Astrocyte (in vitro differentiated cells and primary cell): ENCODE measurements at places on chromosomes 6 and 20.

- peak; percentile 100 for DNase-seq
These were observed 48.8 kb upstream of the TSHZ2 start for GRCh38 chr20:52923123-52923937.

- no peak for DNase-seq
These were observed 21.2 kb downstream of the TFAP2A start for GRCh38 chr6:10393544-10394225.

- no peak for DNase-seq
These were observed 23.1 kb upstream of the LAMP5 start for GRCh38 chr20:9491324-9491723.

- DNase-seq: no peak
These were observed 61.6 kb downstream of the MTFR2 start for GRCh38 chr6:136188486-136188885.

DNA sequence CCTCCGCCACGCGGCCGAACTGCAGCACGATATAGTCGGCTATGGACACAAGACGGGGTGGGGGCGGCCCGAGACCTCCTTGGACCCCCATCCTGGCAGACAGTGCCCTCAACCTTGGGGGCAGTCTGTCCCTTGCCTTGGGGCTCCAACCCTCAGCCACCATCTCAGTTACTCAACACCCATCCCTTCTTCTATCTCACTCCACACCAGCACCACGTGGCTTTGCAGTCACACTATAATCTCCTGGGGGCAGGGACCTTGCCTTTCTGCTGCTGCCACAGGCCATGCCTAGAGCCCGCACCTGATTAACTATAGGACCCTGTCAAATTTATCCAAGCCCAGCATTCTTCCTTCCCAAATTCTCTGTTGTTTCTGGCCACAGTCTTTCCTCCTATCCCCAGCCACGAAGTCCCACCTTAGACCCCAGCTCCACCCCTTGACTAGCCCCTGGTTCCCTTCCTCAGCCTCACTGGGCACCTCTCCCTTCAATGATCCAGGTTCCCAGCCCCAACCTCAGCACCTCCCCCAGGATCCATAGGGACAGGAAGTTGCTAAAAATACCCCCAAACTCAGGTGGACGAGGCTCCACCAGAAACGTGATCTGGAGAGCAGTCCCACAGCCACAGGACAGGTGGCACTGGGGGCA, 1.7 kb upstream of the TEAD3 start:
- DNase-seq: no peak

DNA sequence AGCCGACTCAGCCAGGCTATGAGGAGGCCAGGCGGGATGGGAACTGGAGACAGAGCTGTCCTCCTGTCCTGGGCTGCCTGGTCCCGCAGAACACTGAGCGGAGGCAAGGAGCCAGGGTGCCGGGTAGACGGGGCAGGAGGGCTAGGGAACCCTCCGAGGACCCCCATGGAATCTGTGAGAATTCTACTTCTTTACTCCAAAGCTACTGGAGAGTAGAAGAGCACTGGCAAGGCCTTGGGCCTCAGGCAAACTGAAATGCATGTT, 14.9 kb downstream of the DACT2 start:
- no peak for DNase-seq

GRCh38 chr6:134455319-134455718, 137.4 kb upstream of the SGK1 start:
- DNase-seq: no peak

- DNase-seq: peak; percentile 41
These were observed 9.4 kb upstream of the FRMD1 start for GRCh38 chr6:168088161-168089053.

DNA sequence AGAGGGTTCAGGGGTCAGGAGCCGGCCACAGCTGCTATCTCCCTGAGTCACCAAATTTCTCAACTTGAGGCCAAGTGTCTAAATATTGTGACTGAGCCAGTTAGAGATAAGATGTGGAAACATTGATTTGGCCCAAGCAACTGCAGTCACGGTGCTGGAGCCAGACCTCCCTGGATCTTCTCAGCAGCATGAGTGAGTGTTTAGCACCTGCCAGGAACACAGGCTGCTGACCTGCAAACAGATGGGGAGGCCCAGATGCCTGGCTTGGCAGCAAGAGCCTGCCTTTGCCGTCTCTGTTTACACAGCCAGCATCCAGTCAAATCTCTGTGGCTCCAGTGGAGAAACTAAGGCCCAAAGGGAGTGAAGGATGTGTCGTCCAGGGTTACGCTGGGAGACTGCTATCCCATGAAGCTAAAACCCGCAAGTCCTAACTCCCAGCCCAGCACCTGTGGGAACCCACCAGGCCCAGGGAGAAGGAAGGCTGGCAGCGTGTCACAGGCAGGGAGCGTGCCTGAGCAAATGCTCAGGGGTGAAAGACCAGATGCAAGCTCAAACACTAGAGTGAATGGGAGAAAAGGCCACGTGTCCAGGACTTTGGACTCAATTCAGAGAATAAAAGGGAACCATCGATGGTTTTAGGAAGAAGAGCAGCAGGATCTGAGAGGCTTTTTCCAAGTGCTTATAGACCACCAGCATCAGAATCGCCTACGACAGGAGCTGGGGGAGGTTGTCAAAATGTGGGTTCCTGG, 15.9 kb upstream of the PTGIS start:
- DNase-seq: peak; percentile 99

GRCh38 chr6:100461917-100462705, 2.6 kb downstream of the SIM1 start:
- no peak for DNase-seq

DNA sequence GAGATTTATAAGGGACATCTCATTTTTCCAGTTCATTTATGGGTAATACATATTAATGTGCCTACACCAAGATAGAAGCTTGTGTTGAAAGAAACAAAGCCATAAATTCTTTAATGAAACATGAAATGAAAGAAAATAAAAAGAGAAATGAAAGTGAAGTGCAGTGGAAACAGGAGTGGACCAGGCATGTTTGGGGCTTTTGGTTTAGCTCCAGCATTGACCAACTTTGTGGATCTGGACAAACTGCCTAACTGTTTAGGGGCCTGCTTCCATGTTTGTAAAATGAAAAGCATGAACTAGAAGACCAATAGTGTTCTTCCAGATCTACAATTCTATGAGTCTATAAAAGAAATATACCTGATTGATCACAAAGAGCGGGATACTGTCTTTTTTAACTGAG, 124.9 kb downstream of the GJA10 start:
- DNase-seq: no peak

GRCh38 chr6:158077676-158078075, 90.4 kb downstream of the SERAC1 start:
- DNase-seq: no peak

DNA sequence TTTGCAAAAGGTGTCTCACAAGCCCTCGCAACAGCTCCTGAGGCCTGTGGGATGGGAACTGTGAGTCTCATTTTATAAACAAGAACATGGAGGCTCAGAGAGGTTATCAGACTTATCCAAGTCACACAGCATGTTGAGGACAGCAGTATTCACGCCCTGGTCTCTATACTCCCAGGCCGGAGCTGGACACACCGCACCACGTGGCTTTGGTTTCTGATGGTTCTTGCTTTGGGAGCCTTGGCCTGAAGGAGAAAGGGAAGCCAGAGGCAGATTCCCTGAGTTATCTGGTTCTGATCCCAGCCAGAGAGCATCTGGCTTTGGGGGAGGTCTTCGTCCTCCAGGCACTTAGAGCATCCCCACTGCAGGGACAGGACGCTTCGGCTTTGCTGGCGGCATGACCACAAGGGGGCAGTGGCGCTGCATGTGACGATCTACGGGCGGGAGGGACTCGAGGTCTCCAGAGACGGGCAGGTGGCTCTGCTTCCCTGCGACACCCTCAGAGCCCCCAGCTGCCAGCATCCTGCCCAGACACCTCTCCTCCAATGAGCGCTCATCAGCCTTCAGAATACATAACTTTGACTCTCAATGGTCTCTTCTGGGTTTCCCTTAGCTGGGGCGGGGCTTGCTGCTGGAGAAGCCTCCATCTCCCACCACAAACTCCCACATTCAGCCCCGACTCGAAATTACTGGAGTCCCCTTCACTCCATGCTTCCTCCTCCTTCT, 51.4 kb upstream of the SAYSD1 start:
- DNase-seq: peak; percentile 3

DNA sequence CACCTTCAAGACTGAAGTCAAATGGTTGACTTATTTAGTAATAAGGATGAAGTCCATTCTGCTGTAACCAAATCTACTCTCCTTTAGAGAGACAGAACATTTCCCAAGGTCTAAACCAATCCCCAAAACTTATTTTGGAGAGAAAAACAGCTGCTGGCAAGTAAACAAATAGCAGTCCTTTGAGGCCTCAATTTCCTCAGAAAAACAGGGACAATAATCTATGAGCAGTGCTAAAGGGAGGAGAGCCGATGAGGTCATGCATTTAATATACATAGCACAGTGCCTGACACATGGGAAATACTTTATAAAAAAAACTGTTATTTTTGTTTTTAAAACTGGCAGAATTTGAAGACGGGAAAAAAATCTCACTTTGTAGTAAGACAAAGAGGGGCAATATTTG, 526.0 kb downstream of the EPM2A start:
- DNase-seq: no peak

DNA sequence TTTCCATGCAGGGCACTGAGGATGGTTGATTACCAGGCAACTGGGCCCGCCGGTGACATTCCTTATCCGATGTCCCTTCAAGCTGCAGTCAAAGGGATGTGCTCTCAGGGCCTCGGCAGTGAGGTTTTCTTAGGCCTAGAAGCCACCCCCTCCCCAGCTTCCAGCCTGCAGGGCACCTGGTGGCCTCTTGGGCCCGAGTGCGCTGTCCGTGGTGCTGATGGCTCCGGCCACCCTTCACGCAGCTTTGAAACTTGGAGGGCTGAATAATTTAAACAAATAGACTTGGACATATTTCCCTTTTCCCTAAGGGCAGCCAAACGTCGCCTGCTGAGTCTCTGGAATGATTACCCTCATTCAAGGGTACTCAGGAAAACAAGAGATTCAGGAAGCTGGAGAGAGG, 8.9 kb upstream of the MLN start:
- DNase-seq: peak; percentile 23

DNA sequence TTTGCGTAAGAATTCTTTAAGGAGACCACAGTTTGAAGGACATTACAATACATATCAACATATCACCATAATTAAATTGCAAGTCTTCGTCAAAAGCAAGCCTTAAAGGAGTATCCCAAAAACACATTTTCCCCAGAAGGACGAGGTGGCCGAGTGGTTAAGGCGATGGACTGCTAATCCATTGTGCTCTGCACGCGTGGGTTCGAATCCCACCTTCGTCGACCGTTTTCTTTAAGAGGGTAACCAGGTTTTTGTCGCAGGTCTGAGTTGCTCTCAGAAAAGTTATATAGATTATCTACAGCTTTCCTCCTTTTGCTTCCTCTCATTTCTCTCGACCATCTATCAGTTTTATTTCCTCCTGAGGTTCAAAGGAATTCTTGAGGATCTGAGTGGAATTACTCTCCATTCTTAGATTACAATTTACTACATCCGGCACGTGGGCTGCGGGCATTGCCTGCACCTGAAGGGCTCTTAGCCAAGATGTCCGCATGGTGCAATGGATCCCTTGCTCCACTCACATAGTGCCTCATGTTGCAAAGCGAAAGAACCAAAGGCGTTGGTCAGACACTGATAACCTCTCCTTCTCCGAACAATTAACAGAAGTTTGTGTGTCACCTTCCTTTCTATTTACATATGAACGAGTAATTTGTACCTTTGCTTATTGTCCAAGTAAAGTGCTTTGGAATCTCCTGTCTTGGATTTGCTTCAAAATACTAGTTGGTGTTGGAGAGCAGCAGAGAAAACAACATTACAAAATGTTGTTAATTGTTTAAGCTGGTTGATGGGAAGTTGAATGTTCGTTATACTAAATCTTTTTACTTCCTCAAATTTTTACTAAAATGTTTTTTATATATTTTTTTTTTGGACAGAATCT, 14.0 kb downstream of the POM121L2 start:
- DNase-seq: peak; percentile 22

GRCh38 chr6:1494671-1495070, 105.3 kb downstream of the FOXF2 start:
- no peak for DNase-seq

DNA sequence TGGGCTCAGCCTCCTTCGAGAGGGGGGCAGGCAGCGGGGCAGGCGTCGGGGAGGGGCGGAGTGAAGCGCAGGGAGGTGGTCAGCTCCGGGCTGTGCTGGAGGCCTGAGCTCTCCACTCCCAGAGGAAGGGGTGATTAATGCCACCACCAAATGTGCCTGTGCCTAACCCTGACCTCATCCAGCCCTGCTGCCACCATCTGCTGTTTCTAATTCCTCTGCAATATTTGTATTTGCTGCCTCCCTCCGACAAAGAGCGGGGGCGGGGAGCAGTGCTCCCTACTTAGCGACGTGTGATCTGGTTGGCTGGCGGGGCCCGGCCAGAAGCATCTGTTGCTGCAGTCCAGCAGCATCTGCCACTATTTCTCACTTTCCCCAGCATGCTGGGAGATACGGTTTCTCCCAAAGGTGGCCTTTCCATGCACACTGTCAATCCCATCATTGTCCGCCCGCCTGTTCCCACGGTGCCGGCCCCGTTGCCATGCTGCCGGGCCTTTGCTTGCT, 47.0 kb downstream of the DLL1 start:
- DNase-seq: no peak

GRCh38 chr20:10671919-10672623, 1.7 kb downstream of the JAG1 start:
- DNase-seq: no peak

DNA sequence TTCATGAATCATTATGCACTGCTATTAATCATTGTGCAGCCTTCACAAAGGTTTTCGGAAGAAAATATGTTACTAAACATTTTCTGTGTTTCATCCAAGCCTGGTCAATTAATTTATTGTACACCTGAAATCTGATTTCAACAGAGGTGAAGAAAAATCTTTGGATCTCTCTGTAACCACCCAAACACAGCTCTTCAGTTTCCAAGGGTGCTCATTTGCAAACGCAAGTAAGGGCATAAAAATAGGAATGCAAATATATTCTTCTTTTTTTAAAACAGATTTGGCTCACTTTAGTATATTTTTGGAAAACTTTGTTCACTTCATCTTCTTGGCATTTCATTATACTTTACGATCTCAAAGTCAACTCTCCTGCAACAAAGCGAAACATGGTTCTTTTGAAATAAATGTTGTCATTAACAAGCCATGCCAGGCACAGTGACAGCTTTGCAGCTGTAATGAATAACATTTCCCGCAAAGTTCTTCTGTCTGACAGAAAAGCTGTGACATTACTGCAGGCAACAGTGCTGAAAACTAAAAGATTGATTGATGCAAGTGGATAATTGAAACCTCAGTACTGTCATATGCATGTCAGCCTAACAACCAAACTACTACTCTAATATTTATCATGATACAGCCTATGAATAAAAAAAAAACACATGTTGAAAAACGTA, 348.3 kb downstream of the FRK start:
- DNase-seq: no peak

GRCh38 chr6:132218059-132218696, 183.1 kb downstream of the MOXD1 start:
- no peak for DNase-seq
